Muscle of leg (tissue), 16 donors: ENCODE measurements at places on chromosomes 1 and 21.

GRCh38 chr1:6801966-6802365, 16.7 kb downstream of the CAMTA1 start:
- DNase-seq: peak; percentile 42

DNA sequence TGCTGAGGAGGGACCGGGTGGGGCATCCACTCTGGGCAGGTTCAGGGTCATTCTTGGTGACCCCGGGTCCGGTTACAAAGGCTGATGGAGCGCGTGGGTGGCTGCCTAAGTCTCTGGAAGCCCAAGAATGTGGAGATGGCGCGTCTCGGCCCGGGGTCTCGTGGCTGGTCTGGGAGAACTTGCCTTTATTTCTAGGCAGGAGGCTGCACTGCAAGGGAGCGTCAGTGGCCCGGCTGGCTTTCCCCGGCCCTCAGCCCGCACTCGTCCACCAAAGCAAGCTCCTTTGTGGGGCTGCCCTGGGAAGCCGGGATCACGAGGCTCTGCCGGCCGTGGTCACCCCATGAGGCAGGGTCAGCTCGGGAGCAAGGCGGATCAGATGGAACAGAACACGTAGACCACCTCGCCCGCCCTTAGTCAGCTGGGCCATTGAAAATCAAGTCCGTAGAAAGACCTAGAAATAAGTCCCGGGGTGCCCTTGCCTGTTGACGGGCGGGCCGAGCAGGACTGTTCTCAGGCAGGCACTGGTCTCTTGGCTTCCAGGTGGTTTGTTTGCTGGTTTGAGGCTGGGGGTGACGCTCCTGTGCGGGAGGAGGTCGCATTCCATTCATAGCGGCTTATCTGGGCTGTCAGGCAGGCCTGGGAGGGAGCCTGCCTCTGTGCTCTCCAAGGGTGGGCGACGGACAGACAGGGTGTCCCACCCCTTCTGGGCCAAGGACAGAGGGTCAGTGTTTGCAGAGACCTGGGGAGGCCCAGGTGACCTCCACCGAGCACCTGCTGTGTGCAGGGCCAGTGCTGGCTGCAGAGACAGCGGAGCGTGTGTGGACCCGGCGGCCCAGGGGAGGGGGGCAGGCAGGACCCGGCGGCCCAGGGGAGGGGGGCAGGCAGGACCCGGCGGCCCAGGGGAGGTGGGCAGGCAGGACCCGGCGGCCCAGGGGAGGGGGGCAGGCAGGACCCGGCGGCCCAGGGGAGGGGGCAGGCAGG, 25.8 kb downstream of the COL18A1 start:
- DNase-seq: no peak

- peak; percentile 79 for DNase-seq
These were observed 132.0 kb downstream of the FOXD2 start for GRCh38 chr1:47569681-47570470.

- peak; percentile 85 for DNase-seq
These were observed 62.9 kb upstream of the SELENON start for GRCh38 chr1:25737130-25737529.

DNA sequence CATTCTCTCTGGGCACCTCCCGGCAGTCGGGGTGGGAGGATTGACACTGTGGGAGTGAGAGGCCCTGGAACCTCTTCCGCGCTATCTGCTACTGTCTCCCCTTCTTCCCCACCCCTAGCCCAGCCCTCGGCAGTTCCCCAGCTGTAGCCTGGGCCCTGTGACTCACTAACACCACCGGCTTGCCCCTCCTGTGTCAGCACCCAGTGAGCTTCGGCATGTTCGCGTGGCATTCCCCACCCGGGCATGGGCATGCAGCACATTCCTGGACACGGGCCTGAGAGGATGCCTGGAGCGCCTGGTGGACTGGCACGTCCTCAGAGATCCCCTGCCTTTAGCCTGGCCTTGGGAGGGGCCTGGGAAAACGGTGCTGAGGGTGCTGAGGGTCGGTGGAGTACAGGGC, 1.3 kb downstream of the CDK18 start:
- peak; percentile 44 for DNase-seq

DNA sequence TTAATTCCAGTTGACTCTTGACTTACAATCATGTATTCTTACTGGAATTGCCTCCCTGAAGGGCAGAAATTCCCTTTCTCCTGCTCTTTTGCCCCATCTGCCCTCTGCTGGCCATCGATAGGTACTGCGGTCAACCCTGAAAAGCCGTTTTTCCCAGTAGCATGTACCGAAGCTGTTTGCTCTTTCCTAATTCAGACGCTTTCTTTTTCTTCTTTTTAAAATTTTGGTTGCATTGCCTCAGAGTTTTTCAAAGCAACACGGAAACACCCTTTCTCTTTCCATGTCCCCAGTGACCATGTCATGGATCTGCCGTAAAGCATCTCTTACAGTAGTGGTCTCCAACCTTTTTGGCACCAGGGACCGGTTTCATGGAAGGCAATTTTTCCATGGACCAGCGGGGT, 164.2 kb upstream of the C1orf21 start:
- peak; percentile 38 for DNase-seq

DNA sequence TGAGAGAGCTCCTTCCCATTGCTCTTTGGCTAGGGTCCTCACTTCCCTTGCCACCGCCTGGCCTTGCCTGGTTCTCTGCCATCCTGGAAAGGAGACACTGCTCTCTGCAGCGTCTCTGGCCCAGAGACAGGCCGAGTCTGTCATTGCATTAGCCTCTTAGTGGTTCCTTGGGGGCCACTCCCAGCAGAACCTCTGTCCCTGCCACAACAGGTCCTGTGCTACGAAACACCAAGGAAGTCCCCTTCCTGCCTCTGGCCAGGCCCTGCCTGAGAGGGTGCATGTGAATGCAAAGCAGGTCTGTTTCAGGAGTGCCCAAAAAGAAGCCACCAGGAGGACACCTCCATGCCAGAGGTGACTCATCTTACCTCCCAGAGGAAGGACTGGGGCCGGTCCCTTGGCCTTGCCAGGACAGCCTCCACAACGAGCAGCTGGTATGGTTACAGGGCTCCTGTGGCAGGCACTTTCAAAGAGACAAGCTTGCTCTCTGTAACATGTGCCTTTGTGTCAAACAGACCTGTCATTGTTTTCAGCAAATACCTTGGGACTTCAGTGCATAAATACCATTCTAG, 59.6 kb downstream of the VPS26C start:
- DNase-seq: peak; percentile 43

DNA sequence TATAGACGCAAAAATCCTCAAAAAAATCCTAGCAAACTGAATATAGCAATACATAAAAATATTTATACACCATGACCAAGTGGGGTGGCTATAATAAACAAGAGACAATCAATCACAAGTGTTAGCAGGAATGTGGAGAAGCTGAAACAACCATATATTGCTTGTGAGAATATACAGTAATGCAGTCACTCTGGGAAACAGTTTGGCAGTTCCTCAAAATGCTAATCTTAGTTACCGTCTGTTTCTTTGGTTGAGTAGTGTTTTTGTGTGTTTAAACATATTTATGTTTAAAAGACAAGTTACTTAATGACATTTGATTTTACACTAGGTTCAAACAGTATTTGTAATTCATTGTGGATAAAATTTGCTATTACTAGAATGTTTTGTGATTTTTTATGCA, 792.0 kb downstream of the LTN1 start:
- DNase-seq: peak; percentile 50

GRCh38 chr21:45432575-45433255, 27.8 kb downstream of the COL18A1 start:
- no peak for DNase-seq
